Mucosa of descending colon (tissue), 3 donors: ENCODE measurements at places on chromosomes 1 and 21. TPM values are rescaled to one million over a fixed set of nuclear protein-coding genes. Genes with fewer than 3 reads are reported as not detected.

Gene MCL1
- 221 TPM for total RNA-seq

GRCh38 chr1:59378621-59379370, 81.9 kb downstream of the FGGY start:
- DNase-seq, result no peak

DNA sequence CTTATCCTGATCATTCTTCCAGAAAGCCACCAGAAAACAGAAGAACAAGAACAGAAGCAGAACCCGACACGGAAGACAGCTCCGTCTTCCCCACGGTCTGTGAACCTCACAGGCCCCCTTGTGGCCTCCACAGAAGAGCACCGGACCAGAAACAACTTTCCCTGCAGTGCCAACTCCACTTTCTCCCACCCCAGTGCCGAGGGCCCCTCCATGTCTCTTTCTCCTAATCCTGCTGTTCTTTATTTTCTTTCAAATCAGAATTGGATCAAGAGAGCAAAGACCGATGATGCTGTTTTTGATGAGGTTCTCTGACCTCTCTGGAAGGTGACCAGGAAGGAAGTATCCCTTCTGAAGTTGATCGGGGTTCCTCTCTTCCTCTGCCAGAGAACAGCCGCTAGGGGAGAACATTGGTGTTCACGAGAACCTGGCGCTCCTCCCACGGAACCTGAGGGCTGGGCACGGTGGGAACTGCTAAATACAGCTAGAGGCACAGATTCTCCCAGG, 58.9 kb upstream of the CTTNBP2NL start:
- DNase-seq, result no peak

Gene B4GALT2
- total RNA-seq, result 33.6 TPM

DNA sequence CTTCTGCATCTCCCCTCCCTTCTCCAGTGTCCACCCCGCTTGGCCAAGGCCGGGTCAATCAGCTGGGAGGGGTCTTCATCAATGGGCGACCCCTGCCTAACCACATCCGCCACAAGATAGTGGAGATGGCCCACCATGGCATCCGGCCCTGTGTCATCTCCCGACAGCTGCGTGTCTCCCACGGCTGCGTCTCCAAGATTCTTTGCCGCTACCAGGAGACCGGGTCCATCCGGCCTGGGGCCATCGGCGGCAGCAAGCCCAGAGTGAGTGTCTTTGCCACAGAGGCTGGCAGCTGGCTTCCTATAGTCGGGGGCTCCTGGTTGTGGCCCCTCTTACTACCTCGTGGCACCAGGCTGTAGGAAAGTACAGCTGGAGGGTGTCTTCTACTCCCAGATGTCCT, 3.6 kb downstream of the PAX7 start:
- DNase-seq, result no peak
